ENCODE measurements at places on chromosomes 1 and 21. TPM values are rescaled to one million over a fixed set of nuclear protein-coding genes. Genes with fewer than 3 reads are reported as not detected.

DNA sequence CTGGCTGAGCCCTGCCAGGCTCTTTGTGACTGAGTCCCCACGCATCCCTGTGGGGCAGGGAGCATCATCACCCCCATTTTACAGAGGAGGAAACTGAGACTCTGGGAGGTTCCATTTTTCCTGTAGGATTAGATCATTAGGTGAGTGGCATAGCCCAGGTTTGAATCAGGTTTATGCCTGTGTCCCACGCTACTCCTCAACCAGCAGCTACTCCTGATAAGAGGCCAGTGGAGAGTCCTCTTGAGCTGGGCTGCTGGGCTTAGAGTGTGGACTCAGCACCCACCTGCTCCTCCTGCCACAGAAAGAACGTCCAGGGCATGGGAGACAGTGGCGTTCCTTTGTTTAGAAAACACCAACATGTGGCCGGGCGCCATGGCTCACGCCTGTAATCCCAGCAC lies 30.7 kb downstream of the TNFRSF1B start:
- no peaks in the 10 kb centered on the region for H3K27me3 ChIP-seq
- no peaks in the 10 kb centered on the region for H3K4me1 ChIP-seq
- no peak overlapping the region for H3K27ac ChIP-seq
- H3K4me3 ChIP-seq = no peak overlapping the region

The CHD5 gene
- total RNA-seq = 4.0 TPM

DNA sequence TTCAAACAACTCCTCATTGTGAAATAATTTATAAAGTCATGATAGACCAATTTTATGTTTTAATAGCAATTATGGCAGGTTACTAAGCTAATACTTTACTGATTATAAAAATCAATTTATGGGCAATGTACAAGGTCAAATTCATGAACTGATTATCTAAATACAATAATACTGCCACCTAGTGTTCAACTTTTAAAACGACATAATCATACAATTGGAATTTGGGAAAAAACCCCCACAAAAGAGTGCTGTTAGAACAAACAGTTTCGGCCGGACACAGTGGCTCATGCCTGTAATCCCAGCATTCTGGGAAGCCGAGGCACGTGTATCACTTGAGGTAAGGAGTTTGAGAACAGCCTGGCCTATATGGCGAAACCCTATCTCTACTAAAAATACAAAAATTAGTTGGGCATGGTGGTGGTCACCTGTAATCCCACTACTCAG lies 14.0 kb downstream of the GTF2B start:
- H3K4me3 ChIP-seq = no peak overlapping the region
- H3K27ac ChIP-seq = no peak overlapping the region
- peaks cover 13% of the 10 kb centered on the region for H3K36me3 ChIP-seq
- no peaks in the 10 kb centered on the region for H3K4me1 ChIP-seq
- DNase-seq = no peak
- H3K27me3 ChIP-seq = no peaks in the 10 kb centered on the region

DNA sequence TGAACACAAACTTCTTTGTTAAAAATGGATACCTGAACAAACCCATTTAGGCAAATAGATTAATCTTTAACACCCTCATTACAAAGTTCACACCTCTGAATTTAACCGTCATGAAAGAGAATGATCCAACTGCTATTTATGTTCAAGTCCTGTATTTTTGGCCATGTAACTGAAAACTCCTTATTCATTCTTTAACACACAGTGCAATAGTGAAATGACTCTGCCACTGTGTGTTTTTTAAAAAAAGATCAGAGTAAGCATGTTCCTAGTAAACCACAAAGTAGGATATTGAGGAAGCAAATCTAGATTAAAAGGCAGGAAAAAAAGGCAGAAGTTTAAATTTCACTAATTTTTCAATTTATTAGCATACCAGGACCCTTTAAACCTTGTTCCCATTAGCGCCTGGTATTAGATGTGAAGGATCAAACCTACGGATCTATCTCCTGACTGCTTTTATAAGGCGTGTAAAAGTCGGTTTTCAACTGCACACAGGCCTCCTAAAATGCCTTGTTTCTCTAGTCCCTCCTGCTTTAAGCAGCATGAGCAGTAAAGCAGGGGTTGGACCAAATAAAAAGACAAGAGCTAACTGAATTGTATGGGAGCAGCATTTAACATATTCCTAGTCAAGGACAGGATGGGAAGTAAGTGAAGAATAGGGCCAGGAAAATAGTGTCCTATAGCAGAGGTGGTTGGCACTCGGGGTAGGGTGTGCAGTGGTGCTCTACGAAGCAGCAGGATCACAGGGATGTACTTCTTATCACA lies 33.4 kb downstream of the NUCKS1 start:
- H3K27ac ChIP-seq = no peak overlapping the region
- H3K4me1 ChIP-seq = no peaks in the 10 kb centered on the region
- no peaks in the 10 kb centered on the region for H3K27me3 ChIP-seq
- DNase-seq = no peak

The CRYZ gene
- 6.8 TPM for total RNA-seq

DNA sequence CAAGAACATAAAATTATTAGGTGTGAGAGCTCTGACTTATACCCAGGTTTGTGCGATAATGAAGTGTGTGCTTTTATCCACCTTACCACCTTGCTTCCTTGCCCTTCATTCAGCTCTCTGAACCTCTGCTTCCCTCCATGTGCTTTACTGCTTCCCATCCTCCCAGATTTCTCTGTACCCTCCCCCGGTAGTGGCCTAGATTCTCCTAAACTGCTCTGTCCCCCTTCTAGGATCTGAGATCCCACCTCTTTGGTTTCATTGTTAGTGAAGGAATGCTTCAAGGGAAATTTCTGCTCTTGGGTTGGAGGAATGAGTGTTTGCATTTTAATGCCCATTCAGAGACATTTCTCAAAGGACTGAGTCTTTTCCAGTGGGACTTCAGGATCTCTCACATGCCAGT lies 159.5 kb downstream of the ST6GALNAC3 start:
- no peak overlapping the region for H3K27ac ChIP-seq
- no peak for DNase-seq
- H3K27me3 ChIP-seq = no peaks in the 10 kb centered on the region
- H3K4me1 ChIP-seq = no peaks in the 10 kb centered on the region

The TRAPPC10 gene
- 7.9 TPM for total RNA-seq

GRCh38 chr21:41247561-41248545 lies 68.7 kb upstream of the FAM3B start:
- peaks cover 43% of the 10 kb centered on the region for H3K4me1 ChIP-seq
- peaks cover 27% of the 10 kb centered on the region for H3K36me3 ChIP-seq
- peak overlapping the region; percentile 85 for H3K27ac ChIP-seq
- peak; percentile 78 for DNase-seq
- no peaks in the 10 kb centered on the region for H3K27me3 ChIP-seq

DNA sequence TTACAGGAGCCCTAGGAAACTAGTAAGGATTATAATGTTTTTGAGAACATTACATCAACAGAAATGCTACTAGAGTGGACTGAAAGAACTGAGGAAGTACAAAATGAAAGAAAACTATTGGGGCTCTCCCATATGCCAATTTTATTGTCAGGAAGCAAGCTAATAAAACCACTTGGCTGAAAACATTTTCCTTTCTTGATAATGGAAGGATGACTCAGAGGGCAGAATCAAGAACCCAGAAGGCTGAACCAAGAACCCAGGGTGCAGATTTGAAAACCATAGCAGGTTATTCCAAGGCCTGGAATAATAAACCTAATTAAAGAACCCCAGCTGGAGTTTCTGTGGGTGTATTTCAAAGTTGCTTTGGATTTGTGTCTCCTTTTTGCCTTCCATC lies 70.7 kb downstream of the RPE65 start:
- peaks cover 2% of the 10 kb centered on the region for H3K4me1 ChIP-seq
- no peak overlapping the region for H3K4me3 ChIP-seq
- H3K36me3 ChIP-seq = no peaks in the 10 kb centered on the region
- no peak for DNase-seq
- no peaks in the 10 kb centered on the region for H3K27me3 ChIP-seq
- no peak overlapping the region for H3K27ac ChIP-seq

DNA sequence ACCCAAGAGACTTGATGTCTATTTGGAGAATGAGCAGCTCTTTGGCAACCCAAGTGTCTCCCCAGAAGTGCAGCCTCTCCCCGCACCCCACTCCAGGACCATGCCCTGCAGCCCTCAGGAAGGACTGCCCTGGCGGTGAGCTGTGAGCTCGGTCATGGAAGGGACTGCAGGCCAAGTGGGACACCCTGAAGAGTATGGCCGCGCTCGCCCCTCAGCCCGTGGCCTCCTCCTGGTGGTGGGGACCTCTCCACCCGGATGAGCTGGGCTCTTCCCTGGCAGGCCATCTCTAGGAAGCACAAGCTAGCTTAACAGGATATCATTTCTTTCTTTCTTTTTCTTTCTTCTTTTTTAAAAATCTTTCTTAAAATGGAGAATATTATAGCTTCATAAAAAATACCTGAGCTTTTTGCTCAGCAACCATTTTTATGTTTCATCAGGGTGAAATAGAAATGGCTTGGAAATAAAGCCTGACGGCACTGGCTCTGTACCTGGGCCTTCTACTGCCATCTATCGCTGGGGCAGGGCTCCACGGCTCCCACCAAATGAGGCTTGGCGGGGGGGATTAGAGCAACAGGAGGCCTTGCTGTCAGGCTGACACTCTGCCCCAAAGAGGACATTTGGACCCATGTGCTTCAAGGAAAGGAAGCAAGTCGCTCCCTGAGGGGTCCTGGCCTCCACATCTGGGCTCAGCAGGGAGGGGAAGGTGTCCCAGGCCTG lies 296.2 kb upstream of the VAMP3 start:
- no peak overlapping the region for H3K27ac ChIP-seq
- no peaks in the 10 kb centered on the region for H3K36me3 ChIP-seq
- H3K4me3 ChIP-seq = no peak overlapping the region
- no peaks in the 10 kb centered on the region for H3K27me3 ChIP-seq
- DNase-seq = no peak

- no peak overlapping the region for H3K4me3 ChIP-seq
- H3K27ac ChIP-seq = peak overlapping the region; percentile 74
- no peaks in the 10 kb centered on the region for H3K4me1 ChIP-seq
- no peak for DNase-seq
- no peaks in the 10 kb centered on the region for H3K36me3 ChIP-seq
Measured at GRCh38 chr1:170929835-170930554, 5.3 kb upstream of the MROH9 start.

GRCh38 chr1:203000217-203000944 lies 6.8 kb upstream of the TMEM183A start:
- H3K4me3 ChIP-seq = no peak overlapping the region
- H3K27me3 ChIP-seq = no peaks in the 10 kb centered on the region
- H3K36me3 ChIP-seq = no peaks in the 10 kb centered on the region

The SPRR2E gene
- not detected for total RNA-seq

DNA sequence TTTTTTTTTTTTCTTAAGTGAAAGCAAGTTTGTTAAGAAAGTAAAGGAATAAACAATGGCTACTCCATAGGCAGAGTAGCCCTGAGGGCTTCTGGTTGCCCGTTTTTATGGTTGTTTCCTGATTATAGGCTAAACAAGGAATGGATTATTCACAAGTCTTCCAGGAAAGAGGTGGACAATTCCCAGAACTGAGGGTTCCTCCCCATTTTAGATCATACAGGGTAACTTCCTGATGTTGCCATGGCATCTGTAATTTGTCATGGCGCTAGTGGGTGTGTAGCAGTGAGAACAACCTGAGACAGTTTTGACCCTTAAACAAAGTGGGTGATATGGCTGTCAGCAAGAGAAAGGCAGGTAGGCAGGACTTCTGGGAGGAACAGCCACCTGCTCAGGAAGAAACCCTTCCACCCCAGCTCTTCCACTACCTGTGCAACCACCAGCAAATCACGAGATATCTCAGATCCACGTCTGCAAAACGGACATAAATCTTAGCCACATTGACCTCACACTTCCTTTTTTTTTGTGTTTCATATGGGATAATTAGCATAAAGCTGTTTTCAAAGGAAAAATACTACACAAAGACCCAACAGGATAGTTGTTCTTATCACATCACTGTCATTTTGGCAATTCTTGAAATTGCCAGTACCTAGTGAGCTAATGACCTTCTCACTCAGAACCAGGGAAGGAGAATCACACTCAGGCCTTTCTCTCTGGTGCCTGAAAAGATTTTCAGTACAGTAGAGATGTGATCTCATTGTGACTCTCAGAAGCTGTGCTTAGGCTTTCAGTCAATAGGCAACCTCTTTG lies 34.8 kb upstream of the DUSP10 start:
- no peaks in the 10 kb centered on the region for H3K36me3 ChIP-seq
- no peak overlapping the region for H3K27ac ChIP-seq
- DNase-seq = no peak
- H3K4me3 ChIP-seq = no peak overlapping the region
- no peaks in the 10 kb centered on the region for H3K4me1 ChIP-seq
- H3K27me3 ChIP-seq = no peaks in the 10 kb centered on the region

The VCAM1 gene
- total RNA-seq = 9.8 TPM

The PCAT6 gene
- not detected for total RNA-seq

The DIO1 gene
- total RNA-seq = not detected

DNA sequence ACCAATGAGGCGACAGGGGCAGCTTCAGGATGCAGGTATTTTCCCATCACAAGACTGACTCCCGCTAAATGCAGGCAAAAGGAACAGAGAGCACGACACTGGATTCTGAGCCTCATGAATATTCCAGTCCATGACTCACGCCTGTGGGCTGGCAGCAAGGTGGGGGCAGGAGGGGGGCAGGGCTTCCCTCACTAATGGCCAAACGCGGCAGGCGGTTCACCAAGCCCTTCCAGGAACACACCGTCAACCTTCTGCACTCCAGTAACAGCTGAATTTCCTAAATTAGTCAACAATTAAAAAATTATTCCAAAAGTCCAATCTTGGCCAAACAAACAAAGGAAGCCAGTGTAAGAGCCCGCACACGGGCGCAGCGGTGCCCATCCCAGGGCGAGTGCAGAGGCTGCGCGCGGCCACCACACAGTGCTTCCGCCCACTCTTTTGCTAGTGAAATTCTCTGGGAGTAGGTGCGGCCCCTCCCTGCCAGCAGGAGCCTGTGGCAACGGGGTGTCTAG lies 12.5 kb upstream of the GPR153 start:
- no peak for DNase-seq
- peaks cover 11% of the 10 kb centered on the region for H3K4me1 ChIP-seq
- H3K36me3 ChIP-seq = no peaks in the 10 kb centered on the region
- H3K27ac ChIP-seq = no peak overlapping the region
- H3K27me3 ChIP-seq = no peaks in the 10 kb centered on the region
- no peak overlapping the region for H3K4me3 ChIP-seq

- no peaks in the 10 kb centered on the region for H3K36me3 ChIP-seq
- no peaks in the 10 kb centered on the region for H3K27me3 ChIP-seq
- H3K27ac ChIP-seq = no peak overlapping the region
- no peak overlapping the region for H3K4me3 ChIP-seq
- H3K4me1 ChIP-seq = no peaks in the 10 kb centered on the region
- DNase-seq = no peak
Measured at GRCh38 chr1:9040659-9041030, 14.4 kb upstream of the SLC2A7 start.

GRCh38 chr1:175154629-175155472 lies 37.7 kb downstream of the KIAA0040 start:
- DNase-seq = no peak
- H3K27me3 ChIP-seq = no peaks in the 10 kb centered on the region
- no peak overlapping the region for H3K4me3 ChIP-seq
- no peaks in the 10 kb centered on the region for H3K36me3 ChIP-seq
- no peaks in the 10 kb centered on the region for H3K4me1 ChIP-seq
